ENCODE measurements at places on chromosomes 6 and 20.

DNA sequence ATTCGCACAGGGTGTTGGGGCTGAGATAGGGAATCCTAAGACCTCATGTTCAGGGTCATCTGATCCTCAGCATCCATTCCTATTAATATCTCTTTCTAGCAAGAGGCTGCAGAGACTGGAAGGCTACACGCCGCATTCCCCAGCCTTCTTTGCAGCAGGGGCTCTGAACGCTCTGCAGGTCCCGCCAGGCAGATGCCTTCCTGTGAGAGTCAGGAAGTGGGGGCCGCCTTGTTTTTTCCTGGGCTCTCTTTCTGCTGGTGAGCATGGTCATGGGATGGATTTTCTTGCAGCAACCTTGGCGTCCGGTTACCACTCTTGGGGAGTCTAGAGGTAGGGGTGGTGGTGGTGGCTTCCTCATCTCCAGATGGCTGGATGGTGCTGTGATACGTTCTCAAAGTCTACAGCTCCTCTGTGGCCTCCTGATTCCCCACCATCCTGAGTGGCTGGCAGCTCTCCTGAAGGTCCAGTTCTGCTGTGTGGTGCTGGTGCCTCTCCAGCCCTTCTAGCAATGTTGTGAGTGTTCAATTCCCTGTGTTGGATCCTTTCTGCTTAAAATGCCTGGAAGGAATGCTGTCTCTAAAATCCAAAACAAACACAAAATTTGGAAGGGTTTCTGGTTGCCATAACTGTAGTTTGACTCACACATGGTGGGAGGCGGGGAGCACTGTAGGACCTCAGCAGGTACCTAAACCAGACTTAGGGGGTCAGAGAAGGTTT lies 111.9 kb downstream of the CEBPB start:
- no peak for DNase-seq

GRCh38 chr20:57275334-57275733 lies 8.9 kb upstream of the BMP7 start:
- no peak for DNase-seq

- no peak for DNase-seq
Measured at GRCh38 chr6:119957195-119957594, 607.6 kb upstream of the MAN1A1 start.

DNA sequence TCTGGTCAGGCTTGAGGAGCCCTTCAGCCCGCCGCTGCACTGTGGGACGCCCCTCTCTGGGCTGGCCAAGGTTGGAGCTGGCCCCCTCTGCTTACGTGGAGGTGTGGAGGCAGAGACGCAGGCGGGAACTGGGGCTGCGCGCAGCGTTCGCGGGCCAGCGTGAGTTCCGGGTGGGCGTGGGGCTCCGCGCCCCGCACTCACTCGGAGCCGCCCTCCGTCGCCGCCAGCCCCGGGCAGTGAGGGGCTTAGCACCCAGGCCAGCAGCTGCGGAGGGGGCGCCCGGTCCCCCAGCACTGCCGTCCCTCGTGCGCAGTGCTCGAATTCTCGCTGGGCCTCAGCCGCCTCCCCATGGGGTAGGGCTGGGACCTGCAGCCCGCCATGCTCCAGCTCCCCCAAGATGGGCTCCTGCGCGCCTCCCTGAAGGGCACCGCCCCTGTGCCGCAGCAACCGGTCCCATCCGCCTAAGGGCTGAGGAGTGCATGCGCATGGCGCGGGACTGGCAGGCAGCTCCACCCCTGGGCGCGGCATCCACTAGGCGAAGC lies 695.9 kb downstream of the EPHA7 start:
- no peak for DNase-seq

GRCh38 chr20:1825938-1826445 lies 69.2 kb upstream of the SIRPA start:
- no peak for DNase-seq

- no peak for DNase-seq
Measured at GRCh38 chr20:25227317-25227831, 20.5 kb upstream of the PYGB start.

DNA sequence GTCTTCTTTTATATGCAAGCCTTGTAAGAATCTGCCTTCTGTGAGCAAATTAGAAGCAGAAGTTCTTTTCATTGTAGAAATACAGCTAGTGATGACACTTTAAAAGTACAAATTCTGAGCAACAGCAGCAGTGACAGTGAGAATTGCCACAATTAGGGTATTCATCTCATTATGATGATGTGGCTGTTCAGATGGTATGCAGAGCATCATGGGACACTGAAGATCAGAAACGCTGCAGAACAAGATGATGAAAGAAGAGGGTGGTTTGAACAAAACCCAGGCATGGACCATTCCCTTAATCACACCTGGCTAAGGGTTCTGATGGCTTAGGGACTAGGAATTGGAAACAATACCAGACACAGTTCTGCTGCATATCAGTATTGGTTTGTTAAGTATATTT lies 312.7 kb upstream of the TBX18 start:
- no peak for DNase-seq

- DNase-seq, result no peak
Measured at GRCh38 chr6:127073222-127073621, 45.2 kb upstream of the RSPO3 start.

DNA sequence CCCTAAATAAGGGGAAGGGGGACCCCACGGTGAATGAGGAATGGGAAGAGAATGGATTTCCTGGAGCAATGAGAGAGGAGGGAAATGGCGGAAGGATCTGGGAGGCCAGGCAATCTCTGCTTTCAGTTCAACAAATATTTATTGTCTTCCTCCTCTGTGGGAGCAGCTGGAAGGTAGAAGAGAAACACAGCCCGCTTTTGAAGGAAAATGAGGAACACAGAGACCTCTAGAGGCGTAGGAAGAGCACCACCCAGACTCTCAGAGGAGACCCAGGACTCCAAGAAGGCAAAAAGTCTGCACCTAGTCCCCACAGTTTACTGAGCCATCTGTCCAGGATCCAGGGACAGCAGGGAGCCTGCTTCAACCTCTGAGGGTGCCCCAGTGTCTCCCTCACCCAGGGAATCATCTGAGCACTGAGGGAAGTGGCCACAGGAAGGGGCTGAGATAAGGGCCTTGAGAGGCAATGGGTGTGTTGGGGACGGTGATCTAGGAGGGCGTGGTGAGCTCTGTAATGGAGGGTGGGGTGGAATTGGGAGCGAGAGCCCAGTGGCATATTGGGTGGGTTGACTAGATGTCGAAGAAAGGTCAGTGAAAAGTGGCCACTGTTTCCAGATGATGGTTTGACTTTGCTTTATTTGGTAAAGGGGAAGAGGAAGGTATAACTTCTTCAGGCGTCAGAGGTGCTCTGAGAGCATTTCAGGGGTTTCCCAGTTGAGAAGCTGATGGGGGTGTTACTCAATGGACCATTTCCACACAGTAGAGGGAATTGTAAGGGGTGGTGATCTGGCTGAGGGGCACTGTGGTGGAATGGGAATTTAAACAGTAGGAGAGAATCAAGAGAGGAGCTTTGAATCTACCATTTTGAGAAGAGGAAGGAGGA lies 610 bp downstream of the PSORS1C1 start:
- peak; percentile 65 for DNase-seq

DNA sequence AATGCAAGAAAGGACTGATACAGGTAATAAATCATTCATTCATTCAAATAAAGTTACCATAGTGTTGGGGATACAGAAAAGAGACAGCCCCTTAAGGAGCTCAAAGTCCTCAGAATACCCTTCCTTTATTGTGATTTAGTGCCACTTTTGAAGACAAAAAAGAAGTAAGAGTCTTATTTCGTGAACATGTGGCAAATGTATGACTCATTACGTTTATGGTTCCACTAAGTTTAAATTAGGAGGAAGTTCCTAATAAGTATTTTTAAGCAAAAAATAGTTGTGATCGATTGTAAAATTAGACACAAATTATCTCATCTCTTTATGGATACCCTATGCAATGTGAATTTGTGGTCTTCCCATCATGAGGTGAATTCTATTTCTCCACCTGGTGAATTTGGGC lies 38.5 kb upstream of the GCLC start:
- no peak for DNase-seq

- peak; percentile 13 for DNase-seq
Measured at GRCh38 chr6:101597693-101598092, 204.2 kb downstream of the GRIK2 start.

GRCh38 chr20:39985271-39985827 lies 703.7 kb downstream of the MAFB start:
- DNase-seq, result no peak

DNA sequence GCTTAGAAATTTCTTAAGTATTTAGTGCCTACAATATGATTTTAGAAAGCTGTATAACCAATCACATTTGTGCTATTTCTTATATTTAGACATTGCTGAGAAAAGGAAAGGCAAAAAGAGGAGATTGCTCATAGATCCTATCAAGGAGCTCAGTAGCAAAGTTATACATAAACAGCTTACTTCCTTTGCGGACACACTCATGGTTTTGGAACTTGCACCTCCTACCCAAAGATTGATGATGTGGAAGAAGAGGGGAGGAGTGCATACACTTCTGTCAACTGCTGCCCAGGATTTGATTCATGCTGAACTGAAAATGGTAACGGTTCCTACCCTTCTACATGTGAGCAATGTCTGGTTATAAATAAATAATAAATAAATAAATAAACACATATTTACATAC lies 16.7 kb downstream of the RAD21L1 start:
- DNase-seq, result no peak

GRCh38 chr20:50721881-50722281 lies 9.5 kb upstream of the PARD6B start:
- no peak for DNase-seq

DNA sequence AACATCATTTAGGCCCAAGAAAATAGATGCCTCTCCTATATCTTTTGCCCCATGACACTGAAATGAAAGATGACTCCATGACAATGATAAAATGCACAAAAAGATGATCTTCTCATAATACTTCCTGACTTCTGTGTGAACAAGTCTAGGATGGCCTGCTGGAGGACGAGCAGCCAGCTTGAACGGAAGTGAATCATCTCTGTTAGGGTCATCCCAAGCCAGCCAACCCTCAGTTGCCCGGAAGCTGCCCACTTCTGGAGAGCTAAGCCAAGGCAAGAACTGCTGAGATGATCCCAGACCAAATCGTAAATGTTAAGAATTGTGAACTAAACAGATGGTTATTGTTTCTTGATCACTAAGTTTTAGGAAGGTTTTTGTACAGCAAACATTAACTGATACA lies 249.7 kb upstream of the HS3ST5 start:
- DNase-seq, result no peak

DNA sequence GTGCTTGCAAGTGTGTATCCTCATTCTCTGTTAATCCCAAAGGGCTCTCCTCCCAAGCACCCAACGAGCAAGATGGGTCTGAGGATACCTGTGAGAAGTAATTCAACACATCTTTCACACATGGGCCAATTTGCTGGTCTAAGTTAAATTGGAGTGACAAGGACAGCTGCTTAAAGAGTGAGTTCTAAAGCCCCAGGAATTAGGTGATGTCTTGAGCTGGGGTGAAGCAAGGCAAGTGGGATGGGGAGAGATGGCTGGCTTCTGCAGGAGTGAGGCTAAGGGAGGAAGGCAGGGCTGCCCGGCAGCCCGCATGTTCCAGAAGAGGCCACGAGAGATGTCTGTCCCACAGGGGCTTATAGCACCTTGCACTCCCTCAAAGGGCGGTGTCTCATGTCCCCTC lies 288.5 kb downstream of the CDH26 start:
- DNase-seq, result no peak

DNA sequence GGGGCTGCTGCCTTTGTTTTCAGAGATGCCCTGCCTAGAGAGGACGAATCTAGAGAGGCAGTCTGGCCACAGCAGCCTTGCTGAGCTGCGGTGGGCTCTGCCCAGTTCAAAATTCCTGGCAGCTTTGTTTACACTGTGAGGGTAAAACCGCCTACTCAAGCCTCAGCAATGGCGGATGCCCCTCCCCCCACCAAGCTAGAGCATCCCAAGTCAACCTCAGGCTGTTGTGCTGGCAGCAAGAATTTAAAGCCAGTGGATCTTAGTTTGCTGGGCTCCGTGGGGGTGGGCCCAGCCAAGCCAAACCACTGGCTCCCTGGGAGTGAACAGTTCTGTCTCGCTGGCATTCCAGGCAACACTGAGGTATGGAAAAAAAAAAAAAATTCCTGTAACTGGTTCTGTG lies 970.9 kb downstream of the TBC1D32 start:
- DNase-seq, result peak; percentile 4

DNA sequence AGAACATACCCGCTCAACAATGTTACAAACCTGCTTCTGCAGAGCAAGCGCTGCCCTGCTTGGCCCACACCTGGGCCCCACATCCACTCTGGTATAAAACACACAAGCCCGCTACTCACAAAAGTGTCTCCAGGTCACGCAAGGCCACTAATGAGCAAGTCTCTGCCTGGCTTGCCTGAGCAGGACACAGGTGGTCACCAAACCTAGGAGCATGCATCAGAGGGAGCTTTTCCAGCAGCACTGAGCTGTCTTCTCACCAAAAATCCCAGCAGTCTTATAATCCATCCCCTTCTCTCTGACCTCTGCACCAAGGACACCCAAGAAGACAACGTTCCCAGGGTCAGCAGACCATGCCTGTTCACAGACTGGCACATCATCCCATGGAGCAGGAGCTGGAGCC lies 100.8 kb downstream of the DLL1 start:
- DNase-seq, result no peak

- DNase-seq, result peak; percentile 38
Measured at GRCh38 chr20:45892049-45892825, 1.1 kb downstream of the CTSA start.

GRCh38 chr6:137043710-137044365 lies 927 bp downstream of the IL20RA start:
- no peak for DNase-seq

- DNase-seq, result no peak
Measured at GRCh38 chr6:82385961-82386360, 22.3 kb downstream of the TPBG start.

- no peak for DNase-seq
Measured at GRCh38 chr6:18545726-18546125, 158.6 kb downstream of the RNF144B start.

DNA sequence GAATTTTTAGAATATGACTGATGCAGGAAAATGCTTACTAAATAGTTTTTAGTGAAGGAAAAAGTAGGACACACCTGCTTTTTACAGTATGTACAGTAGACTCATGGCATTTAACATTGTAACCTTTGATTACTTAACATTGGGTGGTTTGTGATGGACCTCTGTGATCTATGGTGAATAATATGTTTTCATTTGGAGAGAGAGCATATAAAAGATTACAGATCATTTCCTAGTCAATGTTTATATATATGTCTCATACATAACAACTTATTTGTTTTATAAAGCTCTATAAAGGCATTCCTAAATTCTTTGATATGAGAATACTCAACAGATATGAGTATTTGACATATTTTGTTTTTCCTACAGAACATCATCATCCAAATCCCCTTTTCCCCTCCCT lies 129.3 kb upstream of the PDE7B start:
- DNase-seq, result no peak

DNA sequence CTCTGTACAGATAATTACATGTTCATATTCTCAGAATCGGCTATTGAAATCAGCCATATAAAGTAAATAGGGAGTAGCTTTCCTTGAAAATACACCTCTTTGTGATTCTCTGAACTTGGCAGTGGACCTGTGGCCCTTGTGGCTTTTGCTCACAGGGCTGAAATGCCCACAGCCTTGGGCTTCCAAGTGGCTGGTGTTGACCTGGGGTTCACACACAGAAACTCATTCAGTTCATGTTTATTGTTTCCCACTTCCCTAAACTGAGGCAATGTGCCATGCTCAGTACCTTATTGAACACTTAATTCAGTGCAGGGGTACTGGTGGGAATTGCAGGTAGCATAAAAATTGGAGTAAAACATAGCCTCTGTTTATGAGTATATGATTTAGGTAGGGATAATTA lies 19.1 kb upstream of the TULP4 start:
- no peak for DNase-seq
